CD4-positive, alpha-beta T cell treated with Interleukin-6 at 100 ng/mL for 8 hours (primary cell): ENCODE measurements at places on chromosomes 6 and 20.

DNA sequence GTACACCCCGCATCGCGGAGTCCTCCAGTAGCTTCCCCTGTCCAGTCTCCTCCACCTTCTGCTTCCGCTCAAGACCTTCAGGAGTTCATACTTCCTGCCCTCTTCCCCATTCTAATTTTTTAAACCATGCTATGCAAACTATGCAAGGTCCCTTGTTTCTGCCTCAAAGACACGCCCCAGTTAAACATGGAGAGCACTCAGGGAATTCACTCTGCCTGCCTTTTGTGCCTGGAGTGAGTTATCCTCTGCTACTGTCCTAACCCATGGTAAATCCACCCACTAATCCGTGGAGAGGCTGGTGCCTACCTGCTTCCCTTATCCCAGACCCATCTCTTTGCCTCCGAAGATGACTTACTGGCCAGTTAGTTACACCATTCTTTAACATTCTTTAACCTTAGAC, 473.7 kb upstream of the JARID2 start:
- DNase-seq = no peak

GRCh38 chr6:141077355-141078333, 1055.1 kb upstream of the GJE1 start:
- no peak for DNase-seq

- DNase-seq = no peak
Observed at GRCh38 chr6:163806755-163807499, 392.4 kb downstream of the QKI start.

DNA sequence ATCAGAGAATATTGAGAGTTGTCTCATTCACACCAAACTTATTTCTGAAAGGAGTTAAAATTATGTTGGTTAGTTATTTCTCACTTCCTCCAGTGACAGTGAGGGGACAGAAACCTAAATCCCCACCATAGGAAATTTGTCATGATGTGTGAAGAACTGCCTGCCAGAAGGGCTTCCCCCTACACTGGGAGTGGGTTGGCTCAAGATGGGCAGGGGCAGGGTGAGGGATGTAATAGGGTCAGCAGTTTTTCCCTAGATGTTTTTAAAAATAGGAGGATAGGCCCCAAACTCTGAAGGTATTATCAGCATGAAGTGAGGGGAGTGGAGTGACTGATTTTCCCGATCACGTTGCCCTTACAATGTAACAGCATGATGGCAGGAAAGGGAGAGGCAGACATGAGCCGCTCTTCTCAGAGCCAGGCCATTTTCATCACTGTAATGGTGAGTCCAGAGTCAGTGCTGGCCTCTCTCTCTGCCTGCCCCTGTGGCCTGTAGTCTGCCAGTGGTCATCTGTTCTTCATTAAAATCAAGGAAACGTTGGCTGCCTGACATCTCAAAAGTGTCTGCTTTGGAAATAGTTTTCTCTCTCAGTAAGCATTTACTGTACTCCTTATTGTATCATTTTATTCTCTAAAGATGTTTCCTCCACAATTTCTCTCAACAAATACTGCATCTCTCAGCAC, 59.8 kb upstream of the SYNJ2 start:
- no peak for DNase-seq
